NAMALWA (cell line): ENCODE measurements at places on chromosomes 1 and 21.

DNA sequence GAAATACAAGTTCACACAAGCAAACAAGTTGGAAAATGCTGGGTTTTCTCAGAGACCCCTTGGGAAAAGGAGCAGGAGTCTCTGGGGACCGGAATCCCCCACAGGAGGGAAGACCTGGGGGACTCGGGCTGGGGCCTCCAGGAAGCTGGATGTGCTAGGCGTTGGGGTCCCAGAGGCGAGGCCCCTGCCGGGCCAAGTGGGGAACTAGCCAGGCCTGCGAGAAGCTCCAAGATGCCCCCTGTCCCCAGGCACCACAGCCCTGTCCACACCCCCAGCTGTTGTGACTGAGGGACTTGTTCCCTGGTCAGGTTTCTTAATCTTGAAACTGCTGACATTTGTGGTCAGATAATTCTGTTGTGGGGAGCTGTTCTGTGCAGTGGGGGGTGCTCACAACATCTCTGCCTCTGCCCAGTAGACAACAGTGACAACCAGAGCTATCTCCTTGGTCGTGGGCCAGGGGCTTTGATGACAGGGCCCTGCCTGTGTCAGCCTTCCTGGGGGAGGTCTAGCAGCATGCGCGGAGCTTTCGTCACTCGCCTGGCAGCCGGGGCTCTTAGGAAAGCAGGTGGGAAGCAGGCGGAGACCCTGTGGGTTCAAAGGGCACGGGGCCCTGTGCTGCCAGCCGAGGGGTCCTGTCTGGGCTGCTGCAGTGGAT, 126.4 kb upstream of the ARHGEF16 start:
- DNase-seq = no peak

GRCh38 chr1:160030657-160031364, 979 bp downstream of the PIGM start:
- DNase-seq = peak; percentile 51

DNA sequence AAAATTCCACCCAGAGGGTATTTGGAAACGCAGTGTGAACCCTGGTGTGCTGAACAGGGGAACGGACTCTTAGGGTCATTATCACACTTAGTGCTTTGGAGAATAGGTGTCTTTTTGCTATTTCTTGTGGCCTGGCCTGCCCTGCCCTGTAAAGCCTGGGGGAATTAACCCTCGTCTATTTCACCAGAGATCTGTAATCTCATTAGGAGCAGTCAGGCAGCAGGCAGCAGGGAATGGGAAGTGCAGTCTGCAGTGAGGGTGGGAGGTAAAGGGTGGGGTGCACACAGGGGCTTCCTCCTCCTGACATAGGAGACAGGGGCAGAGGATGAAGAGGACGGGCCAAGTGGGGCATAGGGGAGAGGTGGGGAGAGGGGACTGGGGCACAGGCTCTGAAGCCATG, 1.1 kb upstream of the SLC1A7 start:
- no peak for DNase-seq

- no peak for DNase-seq
Measured at GRCh38 chr1:112544011-112544688, 35.4 kb downstream of the WNT2B start.

GRCh38 chr21:38661197-38661871, 144.4 kb upstream of the ETS2 start:
- no peak for DNase-seq

GRCh38 chr1:154765970-154766369, 104.1 kb downstream of the KCNN3 start:
- DNase-seq = peak; percentile 31

DNA sequence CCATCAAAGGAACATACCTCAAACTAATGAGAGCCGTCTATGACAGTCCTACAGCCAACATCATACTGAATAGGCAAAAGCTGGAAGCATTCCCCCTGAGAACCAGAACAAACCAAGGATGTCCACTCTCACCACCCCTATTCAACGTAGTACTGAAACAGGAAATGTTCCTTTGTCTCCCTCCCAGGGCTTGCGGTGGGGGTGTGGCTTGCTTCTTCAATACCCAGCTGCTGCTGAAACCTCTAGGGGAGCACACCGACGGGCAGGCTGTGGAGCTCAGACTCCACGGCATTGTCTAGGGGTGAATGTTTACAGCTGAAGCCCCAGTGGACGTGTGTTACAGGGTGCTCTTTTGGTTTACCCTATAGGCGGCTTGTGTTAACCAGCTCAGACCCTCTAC, 30.5 kb upstream of the B3GALT2 start:
- DNase-seq = no peak

DNA sequence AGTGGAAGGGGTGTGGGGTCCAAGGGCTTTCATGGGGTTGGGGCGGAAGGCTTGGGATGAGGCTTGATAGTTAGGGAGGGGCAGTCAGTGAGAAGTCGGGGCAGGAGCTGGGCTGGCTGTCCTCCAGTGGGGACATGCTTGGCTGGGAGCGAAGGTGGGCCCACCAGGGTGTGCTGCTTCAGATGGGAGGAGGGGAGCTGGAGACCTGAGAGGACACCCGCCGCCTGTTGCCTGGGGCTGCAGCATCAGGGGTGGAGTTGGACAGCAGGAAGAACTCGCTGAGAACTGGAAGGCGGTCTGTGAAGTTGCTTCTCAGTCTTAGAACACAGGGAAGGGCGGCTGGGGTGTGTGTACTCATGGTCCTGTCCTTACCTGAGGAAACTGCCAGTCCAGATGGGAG, 1.6 kb downstream of the THEM5 start:
- DNase-seq = no peak

GRCh38 chr21:36052860-36053714, 7.2 kb downstream of the SETD4 start:
- no peak for DNase-seq

GRCh38 chr1:100604372-100604771, 66.4 kb downstream of the GPR88 start:
- no peak for DNase-seq

DNA sequence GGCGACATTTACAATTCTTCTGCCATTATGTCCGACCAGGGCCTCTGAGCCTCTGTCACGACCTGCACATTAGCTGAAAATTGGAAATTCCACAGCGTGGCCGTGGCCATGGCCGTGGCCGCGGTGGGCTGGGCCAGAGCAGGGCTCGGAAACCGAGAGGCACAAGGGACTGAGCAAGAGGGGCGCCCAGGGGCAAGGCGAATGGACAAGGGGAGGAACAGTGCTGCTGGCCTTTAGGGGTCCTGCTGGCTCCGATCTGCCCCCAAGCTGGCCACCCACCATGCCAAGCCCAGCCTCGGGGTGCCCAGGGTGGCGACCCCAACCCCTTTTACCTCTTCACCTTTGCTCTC, 75.0 kb downstream of the TAS1R2 start:
- DNase-seq = no peak

- DNase-seq = no peak
Measured at GRCh38 chr21:36199021-36199420, 42.4 kb downstream of the DOP1B start.

DNA sequence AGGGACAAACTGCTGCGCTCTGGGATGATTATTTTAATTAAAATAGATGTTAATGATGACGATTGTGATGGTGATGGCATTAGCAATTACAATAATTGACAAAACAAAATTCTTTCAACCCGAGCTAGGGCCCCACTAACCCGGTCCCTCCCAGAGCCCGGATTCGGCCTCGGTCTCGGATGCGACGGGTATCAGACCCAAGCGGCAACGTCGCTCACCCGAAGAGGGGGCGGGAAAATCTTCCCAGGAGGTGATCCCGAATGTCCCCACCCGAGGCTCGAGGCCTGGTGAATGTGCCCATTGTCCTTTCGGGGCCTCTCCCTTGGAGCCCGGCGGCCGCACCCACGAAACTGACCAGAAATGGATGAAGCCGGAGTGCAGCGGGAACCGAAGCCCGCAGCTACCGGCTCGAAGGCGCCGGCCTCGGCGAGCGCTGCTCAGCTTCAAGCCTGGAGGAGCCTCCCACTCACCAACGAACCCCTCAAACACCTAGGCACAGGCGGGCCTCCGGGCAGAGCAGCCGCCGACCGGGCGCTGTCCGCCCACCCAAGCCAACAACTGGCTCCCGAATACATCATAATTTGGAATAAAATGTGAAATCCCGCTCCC, 1.2 kb downstream of the TAL1 start:
- no peak for DNase-seq

DNA sequence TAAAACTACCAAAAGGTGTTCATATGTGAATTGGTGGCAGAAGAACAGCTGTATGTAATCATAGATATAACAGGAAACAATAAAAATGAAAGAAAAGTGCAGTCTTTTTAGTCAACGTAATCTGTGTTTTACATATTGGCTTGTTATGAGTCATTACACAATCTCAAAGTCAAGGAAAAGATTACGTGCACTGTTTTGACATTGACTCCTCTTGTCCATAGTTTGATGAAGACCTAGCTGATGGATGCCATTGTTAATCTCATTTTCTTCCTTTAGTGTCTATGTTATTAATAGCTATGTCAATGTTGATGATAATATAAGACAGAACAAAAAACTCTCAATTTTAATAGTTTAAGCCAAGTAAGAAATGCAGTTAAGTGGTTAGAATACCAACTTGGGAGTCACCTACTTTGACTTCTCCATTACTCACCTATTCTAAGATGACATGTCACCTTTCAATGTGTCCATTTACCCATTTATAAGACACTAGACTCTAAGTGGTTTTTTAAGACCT, 84.5 kb upstream of the SAMSN1 start:
- no peak for DNase-seq

- peak; percentile 38 for DNase-seq
Measured at GRCh38 chr1:179888071-179888470, 6.0 kb downstream of the TOR1AIP1 start.

DNA sequence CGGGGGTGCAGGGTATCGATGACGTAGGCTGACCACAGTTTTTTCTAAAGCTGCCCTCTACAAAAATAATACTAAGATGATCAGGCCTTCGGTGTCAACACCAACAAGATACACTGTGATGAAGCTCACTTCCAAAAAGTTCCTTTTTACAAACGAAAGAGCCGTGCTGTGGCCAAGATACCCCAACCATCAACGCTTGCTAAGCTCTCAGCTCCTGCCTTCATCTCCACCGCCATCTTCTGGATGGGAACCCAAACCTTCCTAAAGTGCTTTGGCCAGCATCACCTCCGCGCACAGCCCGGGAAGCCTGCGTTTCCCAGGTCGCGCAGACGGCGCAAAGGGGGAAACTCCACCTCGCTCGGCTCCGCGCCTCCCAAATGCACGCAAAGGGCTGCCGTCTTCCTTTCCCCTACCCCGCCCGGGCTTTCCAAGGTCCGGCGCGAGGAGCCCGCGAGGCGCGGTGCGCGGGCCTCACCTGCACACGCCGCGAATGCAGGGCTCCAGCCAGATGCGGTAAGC, 541 bp downstream of the USP48 start:
- peak; percentile 83 for DNase-seq

GRCh38 chr21:43944757-43945156, 67.4 kb upstream of the TRAPPC10 start:
- no peak for DNase-seq

- peak; percentile 14 for DNase-seq
Measured at GRCh38 chr1:97918961-97919360, 1.9 kb downstream of the DPYD start.

- no peak for DNase-seq
Measured at GRCh38 chr1:196400478-196401451, 207.5 kb downstream of the KCNT2 start.

GRCh38 chr1:151644001-151644400, 32.2 kb downstream of the SNX27 start:
- DNase-seq = no peak

DNA sequence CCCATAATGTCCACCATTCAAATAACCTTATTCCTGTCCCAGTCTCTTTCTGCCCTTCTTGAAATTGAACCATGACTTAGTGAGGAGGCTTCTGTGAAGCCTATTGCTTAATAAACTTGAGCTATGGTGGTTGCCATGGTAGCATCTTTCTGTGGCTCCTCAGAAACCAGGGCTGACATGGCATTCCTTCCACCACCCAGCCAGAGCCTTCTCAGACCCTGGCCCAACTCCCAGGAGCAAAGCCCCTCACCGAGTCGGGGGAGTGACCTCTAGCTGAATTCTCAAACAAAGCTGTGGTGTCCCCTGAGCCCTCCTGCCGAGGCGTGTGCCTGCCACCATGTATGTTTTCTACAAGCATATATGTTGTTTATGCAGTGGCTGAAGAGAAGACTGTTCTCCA, 259.1 kb downstream of the CACNA1E start:
- no peak for DNase-seq

- DNase-seq = no peak
Measured at GRCh38 chr1:32729254-32730046, 26.9 kb upstream of the SYNC start.

- DNase-seq = no peak
Measured at GRCh38 chr1:229786974-229787610, 161.0 kb downstream of the URB2 start.

GRCh38 chr1:84930329-84930728, 37.3 kb upstream of the LPAR3 start:
- no peak for DNase-seq

DNA sequence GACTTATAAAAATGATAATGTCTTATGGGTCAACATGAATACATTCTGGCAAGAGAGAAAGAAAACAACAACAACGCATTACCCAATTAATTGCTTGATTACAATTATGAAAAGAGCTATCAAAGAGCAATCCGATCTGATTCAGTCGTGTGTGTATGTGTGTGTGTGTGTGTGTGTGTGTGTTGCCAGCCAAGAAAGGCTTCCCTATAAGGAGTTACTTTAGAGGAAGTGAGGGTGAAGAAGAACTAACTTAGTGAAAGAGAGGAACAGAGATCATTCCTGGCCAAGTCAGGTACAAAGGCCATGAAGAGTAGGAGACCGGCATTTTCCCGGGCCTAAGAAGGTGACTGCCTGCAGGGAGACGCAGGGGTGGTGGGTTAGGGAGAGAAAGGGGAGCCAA, 9.4 kb downstream of the TMEM35B start:
- no peak for DNase-seq

DNA sequence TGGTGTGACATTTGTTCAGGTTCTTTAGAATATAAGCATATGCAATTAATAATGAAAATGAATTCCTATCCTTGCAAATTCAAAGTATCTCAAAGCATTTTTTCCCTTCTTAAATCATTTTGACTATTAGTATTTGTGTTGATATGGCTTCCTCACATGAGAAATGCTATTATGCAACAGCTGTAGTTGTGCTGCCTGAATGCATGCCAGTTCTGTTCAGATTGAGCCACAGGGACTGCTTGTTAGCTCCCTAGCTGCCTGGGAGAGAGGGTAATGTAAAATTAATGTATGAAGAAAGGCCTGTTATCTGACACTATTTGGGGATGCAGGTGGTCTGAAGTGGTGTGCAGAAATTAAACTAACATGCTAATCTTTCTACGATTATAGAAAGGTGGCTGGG, 45.5 kb downstream of the CACHD1 start:
- no peak for DNase-seq

GRCh38 chr1:190328361-190328760, 149.3 kb downstream of the BRINP3 start:
- no peak for DNase-seq

DNA sequence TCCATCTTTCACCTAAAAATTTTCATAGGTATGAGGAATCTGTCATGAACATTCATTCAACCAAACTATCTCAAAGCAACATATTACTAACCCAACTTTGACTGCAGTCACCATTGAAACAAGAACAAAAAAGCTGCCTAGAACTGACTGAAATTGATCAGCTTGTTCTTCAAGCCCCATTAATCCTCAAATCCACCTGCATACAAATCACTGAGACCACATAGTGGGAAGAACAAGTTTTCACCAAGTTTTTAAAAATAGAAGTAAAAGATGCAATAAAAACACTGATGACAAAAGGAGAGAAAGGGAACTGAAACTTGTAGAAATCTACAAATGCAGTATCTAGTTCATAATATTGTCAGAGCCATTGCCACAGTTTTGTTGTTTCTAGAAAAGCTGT, 6.1 kb downstream of the SORT1 start:
- peak; percentile 58 for DNase-seq
